Hepatocyte (in vitro differentiated cells): ENCODE measurements at places on chromosomes 12 and 14.

GRCh38 chr12:55842681-55843429, at the start of gene MMP19:
TSS of gene MMP19 (minus strand) at chr12:55842936. CDS start at chr12:55842830, 106 bp downstream.
- no peaks in the 10 kb centered on the region for H3K36me3 ChIP-seq
- H3K4me3 ChIP-seq: no peak within 1 kb of the TSS
- peak; percentile 63 for DNase-seq
- no peaks in the 10 kb centered on the region for H3K27me3 ChIP-seq

- H3K4me3 ChIP-seq: peak overlapping the region; percentile 58
- no peaks in the 10 kb centered on the region for H3K27me3 ChIP-seq
- no peaks in the 10 kb centered on the region for H3K36me3 ChIP-seq
- DNase-seq: no peak
These were observed 680 bp downstream of the ASB8 start for GRCh38 chr12:48156652-48157017.

DNA sequence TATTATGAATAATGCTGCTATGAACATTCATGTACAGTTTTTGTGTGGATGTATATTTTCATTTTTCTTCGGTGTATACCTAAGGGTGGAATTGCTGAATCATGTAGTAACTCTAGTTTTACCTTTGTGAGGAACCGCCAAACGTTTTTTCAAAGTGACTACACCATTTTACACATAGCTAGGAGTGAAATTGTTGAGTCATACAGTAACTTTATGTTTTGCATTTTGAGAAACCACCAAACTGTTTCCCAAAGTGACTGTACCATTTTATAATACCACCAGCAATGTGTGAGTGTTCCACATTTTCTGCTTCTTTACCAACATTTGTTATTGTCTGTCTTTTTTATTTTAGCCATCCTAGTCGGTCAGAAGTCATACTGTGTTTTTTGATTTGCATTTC, 3.1 kb upstream of the TPH2 start:
- H3K27me3 ChIP-seq: peaks cover 4% of the 10 kb centered on the region

- no peaks in the 10 kb centered on the region for H3K27me3 ChIP-seq
- H3K4me1 ChIP-seq: peaks cover 35% of the 10 kb centered on the region
- H3K4me3 ChIP-seq: no peak overlapping the region
- H3K36me3 ChIP-seq: no peaks in the 10 kb centered on the region
- H3K27ac ChIP-seq: peak overlapping the region; percentile 85
These were observed 412.9 kb downstream of the RAD51B start for GRCh38 chr14:68232300-68233055.

GRCh38 chr12:57092529-57092862, 3.6 kb downstream of the NAB2 start:
- no peak for DNase-seq
- H3K27ac ChIP-seq: peak overlapping the region; percentile 79
